ENCODE measurements at places on chromosomes 11 and 22.

DNA sequence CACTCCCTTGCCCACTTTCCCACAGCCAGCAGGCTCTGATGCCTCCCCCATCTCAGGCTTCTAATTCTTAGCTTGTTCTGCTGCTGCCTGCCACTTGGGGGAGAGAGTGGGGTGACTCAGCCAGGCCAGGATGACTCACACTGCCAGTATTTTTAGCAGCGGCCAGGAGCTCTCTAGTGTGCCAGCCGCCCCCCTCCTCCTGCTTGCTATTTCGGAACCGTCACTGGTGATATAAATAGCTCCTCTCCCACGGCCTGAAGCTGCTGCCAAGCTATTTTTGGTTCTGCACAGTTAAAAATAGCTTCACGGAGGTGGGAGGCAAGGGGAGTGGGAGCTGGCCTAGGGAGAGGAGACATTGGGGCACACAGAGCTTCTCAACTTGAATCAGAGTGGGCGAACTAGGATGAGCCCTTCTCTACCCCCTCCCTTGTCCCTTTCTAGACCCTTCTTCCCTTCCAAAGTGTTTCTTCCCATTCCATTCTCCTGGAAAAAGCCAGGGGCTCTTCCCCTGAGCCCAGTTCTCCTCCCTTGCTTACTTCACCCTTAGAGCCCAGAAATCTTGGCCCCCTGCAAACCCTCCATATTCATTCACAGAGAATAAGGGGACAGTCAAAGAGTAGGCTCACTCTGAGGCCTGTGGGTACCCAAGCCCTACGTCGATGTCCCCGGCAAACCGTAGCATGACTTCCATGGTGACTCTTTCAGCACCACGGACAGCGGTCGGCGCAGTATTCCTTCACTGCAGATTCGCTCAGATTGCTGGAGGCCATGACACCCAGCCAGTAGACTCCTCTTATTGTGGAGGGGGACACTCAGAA lies 2.5 kb upstream of the NPAS4 start:
- DNase-seq, result peak; percentile 43

GRCh38 chr22:41919357-41920224 lies 4.7 kb upstream of the SHISA8 start:
- no peak for DNase-seq

DNA sequence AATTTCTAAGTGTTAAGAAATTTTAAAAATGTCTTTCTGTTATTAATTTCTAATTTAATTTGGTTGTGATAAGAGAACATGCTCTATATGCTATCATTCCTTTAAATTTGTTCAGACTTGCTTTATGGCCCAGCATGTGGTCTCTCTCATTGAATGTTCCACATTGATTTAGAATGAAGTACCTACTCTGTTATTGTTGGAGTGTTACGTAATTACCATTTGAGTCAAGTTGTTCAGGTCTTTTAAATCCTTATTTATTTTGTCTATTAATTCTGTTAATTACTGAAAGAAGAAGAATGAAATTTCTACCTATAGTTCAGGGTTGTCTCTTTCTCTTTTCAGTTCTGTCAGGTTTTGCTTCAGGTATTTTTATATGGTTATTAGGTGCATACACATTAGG lies 57.0 kb downstream of the PRMT3 start:
- no peak for DNase-seq

DNA sequence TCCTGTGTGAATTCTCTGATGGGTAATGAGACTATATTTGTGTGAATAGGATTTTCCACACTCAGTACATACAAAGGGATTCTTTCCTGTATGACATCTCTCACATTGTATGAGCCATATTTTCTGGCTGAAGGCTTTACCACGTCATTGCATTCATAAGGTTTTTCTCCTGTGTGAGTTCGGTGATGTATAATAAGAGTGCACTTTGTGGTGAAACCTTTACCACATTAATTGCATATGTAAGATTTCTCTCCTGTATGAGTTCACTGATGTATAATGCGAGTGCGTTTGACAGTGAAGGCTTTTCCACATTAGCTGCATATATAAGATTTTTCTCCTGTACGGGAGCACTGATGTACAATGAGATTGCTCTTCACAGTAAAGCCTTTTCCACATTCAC lies 455.4 kb upstream of the CNTN5 start:
- no peak for DNase-seq

DNA sequence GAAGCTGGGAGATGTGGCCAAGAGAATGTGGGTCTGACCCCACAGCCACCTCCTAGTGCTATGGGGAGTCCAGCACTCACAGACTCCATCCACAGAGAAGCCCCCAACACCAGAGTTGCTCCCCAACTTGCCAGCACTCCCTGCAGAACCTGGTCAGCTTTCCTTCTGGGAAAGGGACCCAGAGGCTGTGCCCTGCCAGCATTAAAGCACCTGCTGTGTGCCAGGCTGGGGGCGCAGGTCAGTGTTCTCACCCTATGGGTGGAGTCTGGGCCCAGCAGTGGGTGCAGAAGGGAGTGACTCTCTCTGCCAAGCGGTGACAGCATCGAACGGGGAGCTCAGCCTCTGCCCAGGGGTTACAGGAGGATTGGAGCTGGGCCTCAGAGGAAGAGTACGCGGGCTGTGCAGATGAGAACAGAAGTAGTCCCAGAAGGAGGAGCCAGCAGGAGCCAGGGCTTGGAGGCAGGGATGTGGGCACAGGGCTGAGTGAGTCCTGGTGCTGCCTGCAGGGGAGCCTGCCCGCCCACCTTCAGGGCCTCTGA lies 114.4 kb downstream of the MPPED1 start:
- DNase-seq, result no peak

- no peak for DNase-seq
Observed at GRCh38 chr22:36745301-36745995, 30.5 kb downstream of the IFT27 start.

DNA sequence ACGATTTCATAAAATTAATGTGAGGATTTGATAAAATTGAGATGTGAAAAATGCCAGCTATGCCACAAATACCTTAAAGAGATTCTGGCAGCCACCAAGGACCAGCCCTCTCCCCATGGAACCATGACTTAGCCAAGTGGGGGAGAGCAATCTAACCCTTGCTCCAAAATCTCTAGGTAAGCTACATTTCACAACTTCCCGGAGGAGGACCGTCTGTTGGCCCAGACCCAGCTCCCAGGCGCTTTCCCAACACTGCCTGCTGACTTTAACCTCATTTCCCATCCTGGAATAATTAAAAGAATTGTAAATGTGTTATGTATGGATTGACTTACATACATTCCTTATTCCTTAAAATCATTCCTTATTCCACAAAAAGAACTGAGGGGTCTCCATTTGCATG lies 47.5 kb upstream of the TENM4 start:
- no peak for DNase-seq

- no peak for DNase-seq
Observed at GRCh38 chr11:1333091-1333772, 23.8 kb upstream of the TOLLIP start.
